Lung (tissue), 17 donors: ENCODE measurements at places on chromosomes 12 and 14.
A peak's percentile ranks its signal among the peaks of the same experiment; 100 is the strongest.

- no peak for DNase-seq
These were observed 2.9 kb upstream of the HMGA2 start for GRCh38 chr12:65821336-65821735.

- no peak for DNase-seq
These were observed 14.4 kb downstream of the TEAD4 start for GRCh38 chr12:2973566-2973965.

GRCh38 chr12:115749071-115749841, 528.2 kb downstream of the MED13L start:
- DNase-seq, result peak; percentile 51

GRCh38 chr14:70422538-70422937, 5.6 kb upstream of the SYNJ2BP start:
- no peak for DNase-seq

DNA sequence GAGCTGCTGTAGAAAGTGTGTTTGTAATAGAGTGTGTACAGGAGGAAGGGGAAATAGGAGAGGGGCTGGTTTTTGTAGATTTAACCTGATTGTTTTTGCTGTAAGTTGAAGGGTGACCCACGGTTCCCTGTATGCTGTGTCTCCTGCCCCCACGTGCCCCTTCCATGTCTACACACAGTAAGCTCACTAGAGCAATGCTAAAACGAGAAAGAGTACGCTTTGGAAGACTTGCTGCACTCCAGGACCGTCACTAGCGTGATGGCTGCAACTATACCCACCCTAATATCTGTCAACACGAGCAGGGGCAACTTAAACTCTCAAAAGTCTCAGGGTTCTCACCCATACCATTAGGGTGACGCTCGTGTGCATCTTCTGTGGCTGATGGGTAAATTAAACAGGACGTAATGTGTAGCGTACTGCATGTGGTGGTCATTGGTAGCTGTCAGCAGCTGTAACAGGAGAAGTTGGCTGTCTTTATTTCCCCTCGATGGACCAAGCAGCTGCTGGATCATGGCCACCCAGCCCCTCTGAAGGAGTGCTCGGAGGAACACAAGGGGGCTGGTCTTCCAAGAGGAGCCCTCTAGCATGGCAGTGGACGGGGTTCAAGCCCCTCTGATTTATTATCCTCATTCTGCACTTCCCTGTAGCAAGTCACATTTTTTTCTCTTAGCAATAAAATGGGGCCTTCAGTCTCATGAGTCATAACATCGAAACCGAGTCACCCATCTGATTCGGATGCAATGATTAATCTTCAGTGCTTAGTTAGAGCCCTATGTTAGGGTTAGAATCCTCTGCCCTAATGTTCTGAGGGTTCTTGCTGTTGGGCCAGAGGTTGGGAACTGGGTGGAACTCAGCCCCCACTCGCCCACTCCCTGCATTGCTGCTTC, 14.0 kb downstream of the CCND2 start:
- no peak for DNase-seq

GRCh38 chr12:40178701-40179100, 46.1 kb upstream of the LRRK2 start:
- no peak for DNase-seq
